Esophagus squamous epithelium (tissue), 5 donors: ENCODE measurements at places on chromosomes 1 and 21. TPM values are rescaled to one million over a fixed set of nuclear protein-coding genes. Genes with fewer than 3 reads are reported as not detected.

- H3K4me1 ChIP-seq = no peaks in the 10 kb centered on the region
- no peaks in the 10 kb centered on the region for H3K27me3 ChIP-seq
- DNase-seq = no peak
- no peak overlapping the region for H3K27ac ChIP-seq
Observed at GRCh38 chr1:218852527-218852926, 321.2 kb upstream of the LYPLAL1 start.

DNA sequence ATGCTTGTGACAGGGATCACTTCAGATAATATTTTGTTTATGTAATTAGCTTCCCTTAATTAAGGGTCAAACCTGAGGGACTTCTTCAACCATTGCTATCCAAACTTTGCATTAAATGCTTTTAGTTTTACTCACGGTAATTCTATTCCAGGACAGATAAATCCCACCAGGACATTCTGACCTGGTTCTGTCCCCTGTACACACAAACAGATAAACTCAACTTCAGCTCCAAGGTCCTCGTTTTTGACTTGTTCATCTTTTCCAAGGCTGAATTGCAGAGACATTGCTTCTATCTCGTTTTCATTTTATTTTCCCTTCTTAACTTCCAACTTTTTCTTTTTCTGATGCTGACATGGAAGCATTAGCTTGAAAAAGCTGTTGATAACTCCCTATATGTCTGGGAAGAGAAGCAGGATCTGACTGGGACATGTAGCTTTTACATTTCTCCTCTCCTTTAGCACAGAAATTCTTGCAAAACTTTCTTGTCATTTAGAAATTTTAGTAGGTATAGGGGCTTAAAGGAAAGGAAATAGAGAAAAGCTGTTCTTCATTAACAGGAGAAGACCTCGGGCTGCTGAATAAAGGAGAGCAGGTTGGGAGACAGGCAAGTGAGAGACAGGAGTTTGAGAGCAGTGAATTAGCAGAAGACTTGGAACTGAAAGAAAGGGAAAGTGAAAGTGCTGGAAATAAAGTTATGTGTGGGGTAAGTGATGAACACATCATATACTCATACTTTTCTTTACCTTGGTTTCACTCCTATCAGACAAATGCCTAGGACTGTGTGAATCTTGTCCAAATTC is 231.7 kb upstream of the B3GALT2 start:
- no peak for DNase-seq
- no peaks in the 10 kb centered on the region for H3K27me3 ChIP-seq
- H3K4me3 ChIP-seq = peak overlapping the region; percentile 21
- H3K36me3 ChIP-seq = no peaks in the 10 kb centered on the region

DNA sequence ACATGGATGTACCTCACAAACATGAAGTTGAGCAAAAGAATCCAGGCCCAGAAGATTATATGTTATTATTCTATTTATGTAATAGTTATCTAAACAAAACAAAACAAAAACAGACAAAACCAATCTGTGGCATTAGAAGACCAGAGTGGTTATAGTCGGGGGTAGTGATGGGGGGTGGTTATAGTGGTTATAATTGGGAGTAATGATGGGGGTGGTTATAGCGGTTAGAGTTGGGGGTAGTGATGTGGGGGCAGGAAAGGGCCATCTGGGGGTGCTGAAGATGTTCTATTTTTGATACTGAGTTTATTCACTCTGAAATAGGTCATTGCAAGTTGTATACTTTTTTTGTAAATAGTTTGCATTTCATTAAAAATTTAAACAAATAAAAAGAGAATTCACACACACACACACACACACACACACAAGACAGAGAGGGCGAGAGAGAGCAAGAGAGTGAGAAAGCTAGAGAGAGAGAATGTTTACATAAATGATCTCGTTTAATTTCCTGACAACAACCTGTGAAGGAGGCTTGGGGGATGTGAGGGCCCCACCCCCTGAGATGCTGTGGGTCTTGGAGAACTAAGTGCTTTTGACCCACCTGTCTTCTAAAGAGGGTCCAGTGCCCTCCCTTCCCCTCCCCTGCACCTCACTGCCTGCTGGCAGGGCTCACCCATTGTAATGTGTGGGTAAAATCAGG is 37.4 kb downstream of the RHOU start:
- H3K27me3 ChIP-seq = no peaks in the 10 kb centered on the region
- H3K4me1 ChIP-seq = no peaks in the 10 kb centered on the region
- no peak overlapping the region for H3K27ac ChIP-seq

The KANK4 gene
- not detected for total RNA-seq

DNA sequence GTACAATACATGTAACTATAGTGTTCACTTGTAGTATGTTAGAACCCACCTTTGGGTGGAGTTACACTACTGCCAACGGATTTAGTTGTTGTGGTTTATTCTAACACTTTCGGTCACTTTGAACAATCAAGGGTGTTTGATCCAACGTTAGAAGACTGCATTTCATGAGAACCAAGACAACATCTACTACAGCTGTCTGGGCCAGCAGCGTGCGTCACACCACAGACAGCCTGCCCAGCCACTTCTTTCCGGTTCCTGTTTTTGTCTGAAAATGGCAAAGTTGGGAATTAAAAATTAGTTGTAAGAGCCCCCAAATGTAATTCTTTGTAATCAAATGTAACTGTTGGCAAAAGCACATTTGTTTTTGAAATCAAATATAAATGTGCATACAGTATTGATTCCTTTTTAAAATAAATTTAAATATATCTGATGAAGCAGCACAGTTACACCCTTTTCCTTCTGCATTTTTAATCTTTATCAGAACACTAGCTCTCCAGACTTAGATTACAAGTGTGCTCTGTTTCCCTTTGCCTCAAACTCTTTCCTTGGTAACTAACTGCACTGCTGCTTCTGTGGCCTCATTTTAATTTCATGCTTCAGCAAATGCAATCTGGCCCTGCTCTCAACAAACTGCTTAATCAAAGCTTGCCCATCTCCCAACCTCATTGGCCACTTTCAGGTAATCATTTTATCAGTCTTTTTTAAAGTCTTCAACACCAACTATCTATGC is 86.6 kb upstream of the DPH5 start:
- H3K27ac ChIP-seq = no peak overlapping the region
- no peaks in the 10 kb centered on the region for H3K36me3 ChIP-seq
- DNase-seq = peak; percentile 6
- H3K4me3 ChIP-seq = no peak overlapping the region

- no peaks in the 10 kb centered on the region for H3K4me1 ChIP-seq
- H3K27ac ChIP-seq = no peak overlapping the region
- H3K27me3 ChIP-seq = no peaks in the 10 kb centered on the region
- H3K4me3 ChIP-seq = no peak overlapping the region
- no peaks in the 10 kb centered on the region for H3K36me3 ChIP-seq
- DNase-seq = no peak
Observed at GRCh38 chr1:17844185-17844826, 89.2 kb downstream of the ACTL8 start.

DNA sequence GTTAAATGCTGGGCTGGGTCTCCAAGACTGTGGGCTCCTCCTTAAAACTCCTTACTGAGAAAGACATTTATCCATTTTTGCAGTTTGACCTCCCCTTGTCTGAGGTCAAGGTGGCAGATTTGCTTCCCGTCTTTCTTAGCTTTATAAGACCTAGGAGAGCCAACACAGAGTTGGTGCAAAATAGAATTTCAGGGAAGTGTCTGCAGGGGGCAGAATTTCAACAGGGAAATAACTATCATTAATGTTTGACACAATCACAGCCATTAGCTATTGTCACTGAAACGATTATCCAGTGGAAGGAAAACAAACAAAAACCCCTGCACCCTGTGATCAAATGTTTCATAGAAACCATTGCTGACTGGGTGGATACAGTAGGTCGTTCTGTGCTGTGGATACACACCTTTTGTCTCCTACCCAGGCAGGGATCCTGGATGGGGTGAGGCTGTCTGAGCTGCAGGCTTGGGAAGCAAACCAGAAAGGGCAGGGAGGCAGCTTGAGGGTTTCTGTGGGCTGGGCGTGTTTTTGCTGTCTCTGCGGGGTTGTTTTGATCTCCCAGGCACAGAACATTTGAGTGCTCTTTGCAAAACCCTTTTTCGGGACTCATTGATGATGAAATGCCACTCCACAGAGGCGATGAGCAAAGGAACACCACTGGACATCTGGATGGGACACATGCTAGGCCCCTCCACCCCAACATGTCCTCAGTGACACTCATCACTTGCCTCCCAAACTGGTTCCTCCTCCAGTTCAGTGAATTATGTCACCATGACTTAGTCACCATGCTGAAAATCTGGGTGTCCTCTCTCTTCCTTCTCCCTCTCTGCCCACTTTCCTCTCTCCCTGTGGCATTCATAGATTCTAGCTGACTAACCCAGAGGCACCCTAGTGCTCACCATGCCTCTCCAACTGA is 94.2 kb upstream of the SERBP1 start:
- DNase-seq = no peak
- H3K27me3 ChIP-seq = no peaks in the 10 kb centered on the region
- no peak overlapping the region for H3K4me3 ChIP-seq
- H3K36me3 ChIP-seq = no peaks in the 10 kb centered on the region
- peaks cover 31% of the 10 kb centered on the region for H3K4me1 ChIP-seq

The HSD3B2 gene
- total RNA-seq = not detected

DNA sequence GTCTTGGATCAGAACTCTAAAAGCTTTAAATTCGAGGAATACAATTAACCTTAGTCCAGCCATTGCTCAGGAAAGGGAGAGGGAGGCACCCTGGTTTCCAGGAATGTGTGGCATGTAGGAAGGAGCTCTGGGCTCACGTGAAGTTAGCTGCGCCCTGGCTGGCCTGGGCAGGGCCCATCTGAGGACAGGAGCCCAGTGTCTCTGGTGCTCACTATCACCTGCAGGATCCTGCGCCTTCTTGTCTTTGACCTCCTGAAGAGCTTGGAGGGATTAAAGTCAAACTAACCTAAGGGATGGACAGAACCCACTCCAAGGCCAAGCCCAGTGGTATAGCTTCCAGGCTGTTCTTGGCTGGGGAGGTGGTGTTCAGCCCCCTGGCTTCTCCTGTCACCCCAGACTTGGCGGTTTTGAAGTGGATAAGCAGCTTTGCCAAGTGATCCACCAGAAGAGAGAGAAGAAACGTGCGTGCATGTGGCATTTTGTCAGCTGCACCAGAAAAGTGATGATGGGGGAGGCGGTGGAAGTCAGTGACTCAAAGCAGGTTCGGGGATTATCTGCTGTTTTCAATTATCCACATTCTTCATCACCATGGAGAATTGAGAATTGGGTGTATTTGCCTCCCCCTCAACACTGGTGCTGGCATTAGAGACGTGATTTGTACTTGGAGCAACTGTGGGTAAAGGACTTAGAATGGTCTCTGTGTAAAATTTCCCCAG is 11.9 kb upstream of the KCNN3 start:
- DNase-seq = no peak
- H3K4me3 ChIP-seq = no peak overlapping the region
- peaks cover 3% of the 10 kb centered on the region for H3K4me1 ChIP-seq
- no peak overlapping the region for H3K27ac ChIP-seq
- H3K27me3 ChIP-seq = no peaks in the 10 kb centered on the region

DNA sequence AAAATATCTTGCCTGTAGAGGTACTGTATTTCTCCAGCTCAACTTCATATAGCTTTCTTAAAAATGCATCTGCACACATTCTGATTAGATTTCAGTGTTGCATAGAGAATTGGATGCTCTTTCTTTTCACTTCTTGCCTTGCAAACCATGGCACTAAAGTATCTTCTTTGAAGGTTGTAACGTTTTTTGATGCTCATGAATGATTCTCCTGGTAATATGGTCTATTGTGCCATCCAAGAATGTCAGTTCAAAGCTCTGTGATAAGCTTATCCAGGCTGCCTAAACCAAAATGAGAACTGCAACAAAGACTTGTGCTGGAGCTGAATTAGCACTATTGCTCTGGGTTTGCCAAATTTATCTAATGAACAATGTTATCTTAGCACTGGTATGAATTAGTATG is 1.9 kb downstream of the SGIP1 start:
- no peak overlapping the region for H3K27ac ChIP-seq
- no peak overlapping the region for H3K4me3 ChIP-seq
- H3K4me1 ChIP-seq = no peaks in the 10 kb centered on the region
- H3K36me3 ChIP-seq = no peaks in the 10 kb centered on the region

The C1orf226 gene
- 3.9 TPM for total RNA-seq

DNA sequence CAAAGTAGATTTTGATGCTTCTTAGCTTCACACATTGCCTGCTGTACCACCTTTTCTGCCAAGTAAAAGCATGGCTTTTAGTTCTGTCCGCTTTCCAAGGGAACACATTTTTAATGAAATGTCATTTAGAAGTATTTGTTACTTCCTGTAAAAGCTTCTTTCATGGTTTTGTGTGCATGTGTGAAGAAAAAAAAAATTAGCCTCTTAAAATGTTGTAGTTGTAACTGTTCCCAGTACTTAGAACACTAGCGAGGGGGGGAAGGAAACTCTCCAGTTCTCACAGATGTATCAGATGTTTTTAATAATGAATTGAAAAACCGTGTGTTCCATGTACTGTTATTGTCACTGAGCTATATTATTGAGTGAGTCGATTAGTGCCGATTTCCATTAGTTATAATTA is 568.3 kb upstream of the ADGRL2 start:
- no peak overlapping the region for H3K27ac ChIP-seq
- H3K27me3 ChIP-seq = no peaks in the 10 kb centered on the region
- peaks cover 24% of the 10 kb centered on the region for H3K4me1 ChIP-seq
- H3K36me3 ChIP-seq = no peaks in the 10 kb centered on the region
- DNase-seq = no peak

The LYPD8 gene
- total RNA-seq = not detected

DNA sequence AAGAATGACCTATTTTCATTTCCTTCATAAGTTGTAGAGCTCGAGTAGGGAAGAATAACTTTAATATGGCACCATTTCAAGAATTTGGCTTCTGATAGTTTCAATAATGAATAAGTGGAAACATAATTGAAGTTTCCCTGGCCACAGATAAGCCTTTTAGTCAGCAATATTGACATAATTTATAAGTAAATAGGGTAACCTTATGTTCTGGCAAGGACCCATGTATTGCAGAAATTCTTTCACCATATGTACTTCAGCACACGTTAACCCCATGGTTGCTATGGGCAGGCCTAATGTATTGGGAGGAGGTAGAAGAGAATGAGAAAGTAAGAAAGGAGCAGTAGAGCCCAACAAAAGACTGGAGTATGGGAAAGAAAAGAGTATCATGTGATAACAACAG is 25.4 kb downstream of the MDM4 start:
- no peak overlapping the region for H3K27ac ChIP-seq
- no peaks in the 10 kb centered on the region for H3K27me3 ChIP-seq
- no peaks in the 10 kb centered on the region for H3K4me1 ChIP-seq
- no peak overlapping the region for H3K4me3 ChIP-seq
- peaks cover 59% of the 10 kb centered on the region for H3K36me3 ChIP-seq

GRCh38 chr1:186681801-186682200 is 1.6 kb upstream of the PTGS2 start:
- no peak for DNase-seq
- peaks cover 16% of the 10 kb centered on the region for H3K4me1 ChIP-seq
- H3K4me3 ChIP-seq = peak overlapping the region; percentile 78
- no peaks in the 10 kb centered on the region for H3K36me3 ChIP-seq
